ENCODE measurements at places on chromosomes 7 and 10.

GRCh38 chr7:100127866-100128636, 1.3 kb downstream of the MBLAC1 start:
- DNase-seq: peak; percentile 16

DNA sequence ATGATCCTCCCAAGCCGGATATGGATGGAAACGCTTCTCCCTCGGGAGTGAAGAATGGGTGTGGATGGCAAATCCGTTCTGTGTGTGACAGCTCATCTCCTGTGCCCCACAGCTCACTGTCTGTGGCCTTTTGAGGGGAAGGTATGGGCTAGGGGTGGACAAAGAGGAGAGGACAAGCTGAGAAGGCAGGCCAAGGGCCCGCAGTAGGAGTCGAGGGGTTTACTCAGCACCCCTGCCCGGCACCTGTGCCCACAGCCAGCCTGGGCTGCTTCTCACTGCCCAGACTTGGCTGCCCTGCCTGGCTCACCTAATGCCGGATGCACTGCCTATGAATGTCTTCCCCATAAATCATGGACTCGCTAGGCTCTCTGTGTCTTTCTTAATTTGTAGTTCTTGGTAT, 503.8 kb downstream of the TCERG1L start:
- DNase-seq: no peak

GRCh38 chr7:19701471-19701870, 7.4 kb downstream of the POLR1F start:
- no peak for DNase-seq

- no peak for DNase-seq
These were observed 12.4 kb downstream of the PCLO start for GRCh38 chr7:83150310-83150709.

DNA sequence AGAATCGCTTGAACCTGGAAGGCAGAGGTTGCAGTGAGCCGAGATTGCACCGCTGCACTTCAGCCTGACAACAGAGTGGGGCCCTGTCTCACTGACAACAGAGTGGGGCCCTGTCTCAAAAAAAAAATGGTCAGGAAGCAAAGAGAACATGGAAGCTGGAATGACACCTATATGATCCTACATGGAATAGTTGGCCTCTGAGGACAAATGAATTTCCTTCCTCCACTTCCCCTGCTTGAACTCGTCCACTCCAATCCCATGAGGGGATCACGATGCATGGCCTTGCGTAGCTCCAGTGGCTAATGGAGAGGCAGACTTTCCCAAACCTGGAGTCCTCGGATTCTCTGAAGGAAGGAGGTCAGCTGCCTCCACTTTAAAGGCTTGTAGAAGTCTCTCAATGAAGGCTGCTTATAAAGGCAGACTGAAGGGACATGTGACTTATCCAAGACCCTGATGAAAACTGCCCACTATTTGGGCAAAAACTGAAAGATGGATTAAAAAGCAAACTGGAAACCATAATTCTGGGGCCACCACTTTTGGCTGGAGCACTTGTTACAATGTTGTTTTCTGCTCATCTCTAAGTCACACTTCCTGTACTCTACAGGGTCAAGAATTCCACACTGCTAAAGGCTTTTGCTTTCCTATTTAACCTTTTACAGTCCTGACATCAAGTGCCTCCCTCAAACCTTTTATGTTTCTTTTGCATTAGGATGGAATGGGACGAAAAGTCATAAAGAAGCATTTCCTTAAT, 214.6 kb downstream of the PRPF18 start:
- no peak for DNase-seq

GRCh38 chr10:10892290-10892875, 125.3 kb upstream of the CELF2 start:
- no peak for DNase-seq

- DNase-seq: no peak
These were observed 152.4 kb downstream of the NSUN6 start for GRCh38 chr10:18498998-18499397.

DNA sequence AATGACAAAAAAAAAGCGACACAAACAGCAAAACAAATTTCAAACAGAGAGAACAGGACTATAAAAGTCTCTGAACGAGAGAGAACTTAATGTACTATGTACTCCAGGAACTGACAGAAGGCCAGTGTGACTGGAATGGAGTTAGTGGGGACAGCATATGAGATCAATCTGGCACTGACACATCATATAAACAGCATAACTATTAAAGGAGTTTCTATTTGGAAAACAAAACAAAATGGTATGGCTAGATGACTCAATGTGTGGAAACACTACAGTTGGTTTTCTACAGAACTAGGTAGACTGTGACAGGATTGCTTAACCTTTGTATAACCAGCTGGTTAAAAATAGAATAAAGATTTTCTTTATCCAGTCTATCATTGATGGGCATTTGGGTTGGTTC, 232.9 kb upstream of the KAT6B start:
- DNase-seq: no peak

DNA sequence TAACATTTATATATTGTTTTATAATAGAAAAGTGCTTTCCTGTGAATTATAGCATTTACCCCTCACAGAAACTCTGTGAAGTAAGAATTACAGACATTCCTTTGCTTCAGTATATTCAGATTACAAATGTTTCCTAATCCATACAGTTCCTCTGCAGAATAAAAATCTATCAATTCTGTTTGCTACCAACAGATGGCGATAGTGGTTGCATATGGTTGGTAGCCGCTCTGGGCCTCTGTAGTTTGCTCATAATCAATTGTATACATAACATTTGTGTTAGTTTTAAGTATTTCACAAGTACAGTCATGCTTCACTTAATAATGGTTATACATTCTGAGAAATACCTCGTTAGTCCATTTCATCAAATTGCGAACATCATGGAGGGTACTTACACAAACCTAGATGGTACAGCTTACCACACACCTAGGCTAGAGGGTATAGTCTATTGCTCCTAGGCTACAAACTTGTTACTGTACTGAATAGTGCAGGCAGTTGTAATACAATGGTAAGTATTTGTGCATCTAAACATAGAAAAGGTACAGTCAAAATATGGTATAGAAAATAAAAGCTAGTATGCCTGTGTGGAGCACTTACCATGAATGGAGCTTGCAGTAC, 94.4 kb upstream of the STEAP4 start:
- DNase-seq: peak; percentile 3

GRCh38 chr10:101075775-101076174, 14.0 kb downstream of the KAZALD1 start:
- no peak for DNase-seq

DNA sequence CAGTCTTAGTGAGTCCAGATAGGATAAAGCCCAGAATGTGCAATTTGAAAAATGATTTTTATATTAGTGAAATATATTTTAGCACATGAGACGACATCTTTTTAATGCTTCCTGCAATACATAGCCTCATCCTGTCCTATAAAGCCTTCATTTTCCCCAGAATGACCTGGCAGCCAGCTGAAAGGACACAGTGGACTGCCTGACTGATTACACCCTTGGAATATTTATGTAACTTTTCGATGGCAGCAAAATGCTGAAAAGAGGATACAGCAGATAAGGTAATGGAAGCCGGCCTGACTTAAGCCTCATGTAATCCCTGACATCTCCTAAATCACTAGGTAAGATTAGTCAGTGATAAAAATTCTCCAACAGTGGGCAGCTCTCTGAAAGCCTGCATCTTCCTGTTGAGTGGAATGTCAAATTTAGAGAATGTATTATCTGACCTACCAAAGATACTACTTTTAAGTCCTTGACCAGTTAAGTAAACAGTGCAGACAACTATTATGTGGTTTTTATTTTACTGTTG, 210.7 kb upstream of the STEAP1 start:
- DNase-seq: no peak

DNA sequence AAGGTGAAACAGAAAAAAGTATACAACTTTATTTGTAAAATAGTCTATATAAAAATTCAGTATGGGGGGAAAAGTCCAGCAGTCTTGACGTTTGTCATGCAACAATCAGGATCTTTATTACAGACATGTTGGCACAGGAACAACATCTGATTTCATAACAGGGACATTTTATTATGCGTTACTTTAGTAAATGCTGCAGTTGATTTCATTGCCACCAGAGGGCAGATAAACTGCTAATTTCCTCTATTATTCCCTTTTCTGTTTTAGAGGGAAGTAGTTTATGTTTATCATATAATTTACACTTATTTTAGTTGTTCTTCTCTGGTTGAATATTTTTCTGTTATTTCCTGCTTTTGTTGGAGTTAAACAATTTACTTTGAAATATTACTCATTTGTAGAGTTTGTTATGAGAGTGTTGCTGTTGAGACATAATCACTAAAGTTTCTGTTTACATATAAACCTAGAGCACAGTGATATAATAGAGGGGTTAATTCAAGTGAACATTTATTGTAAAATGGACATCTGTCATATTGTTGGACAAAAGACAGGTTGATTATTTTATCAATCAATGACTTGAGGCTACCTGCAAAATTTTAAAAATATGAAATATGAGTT, 3.3 kb downstream of the PLXDC2 start:
- DNase-seq: no peak

DNA sequence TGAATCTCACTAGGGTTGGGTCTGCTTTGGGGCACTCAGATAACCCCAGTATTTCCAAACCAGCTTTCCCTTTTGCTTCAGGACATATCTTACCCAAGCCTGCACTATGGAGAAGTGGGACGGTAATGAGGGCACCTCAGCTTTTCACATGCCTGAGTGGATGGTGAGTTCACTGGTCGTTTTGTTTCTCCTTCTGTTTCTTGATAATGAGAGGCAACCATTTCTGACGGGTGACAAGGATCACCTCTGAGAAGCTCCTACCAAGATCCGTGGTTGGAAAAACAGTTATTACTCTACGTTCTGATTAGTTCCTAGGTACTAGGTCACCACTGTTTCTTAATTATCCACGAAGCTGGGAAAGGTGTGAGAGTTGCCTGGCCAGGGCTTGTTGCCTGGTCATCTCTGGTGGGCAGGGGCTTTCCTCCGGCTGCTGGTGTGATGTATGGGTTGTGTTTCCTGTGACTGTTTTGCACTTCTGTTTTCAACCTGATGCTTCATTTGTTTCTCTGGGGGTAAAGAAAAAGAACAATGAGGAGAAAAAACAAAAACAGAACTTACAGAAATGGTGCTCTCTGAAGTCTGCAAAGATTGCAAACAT, 65.7 kb upstream of the STRIP2 start:
- DNase-seq: no peak

DNA sequence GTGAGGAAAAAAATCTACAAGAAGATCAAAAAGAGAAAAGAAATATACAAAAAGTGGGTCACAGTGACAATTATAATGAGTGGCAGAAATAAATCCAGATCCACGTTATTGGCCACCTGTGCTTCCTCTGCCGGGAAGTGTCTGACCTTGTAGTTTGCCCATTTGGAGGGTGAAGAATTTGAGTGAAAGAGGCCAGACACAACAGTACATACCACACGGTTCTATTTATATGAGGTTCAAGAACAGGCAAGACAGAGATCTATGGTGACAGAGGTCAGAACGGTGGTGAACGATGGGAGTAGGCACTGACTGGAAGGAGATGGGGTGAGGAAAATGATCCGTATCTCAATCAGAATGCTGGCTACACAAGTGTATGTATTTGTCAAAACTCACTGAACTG, 17.1 kb downstream of the PARP12 start:
- no peak for DNase-seq

DNA sequence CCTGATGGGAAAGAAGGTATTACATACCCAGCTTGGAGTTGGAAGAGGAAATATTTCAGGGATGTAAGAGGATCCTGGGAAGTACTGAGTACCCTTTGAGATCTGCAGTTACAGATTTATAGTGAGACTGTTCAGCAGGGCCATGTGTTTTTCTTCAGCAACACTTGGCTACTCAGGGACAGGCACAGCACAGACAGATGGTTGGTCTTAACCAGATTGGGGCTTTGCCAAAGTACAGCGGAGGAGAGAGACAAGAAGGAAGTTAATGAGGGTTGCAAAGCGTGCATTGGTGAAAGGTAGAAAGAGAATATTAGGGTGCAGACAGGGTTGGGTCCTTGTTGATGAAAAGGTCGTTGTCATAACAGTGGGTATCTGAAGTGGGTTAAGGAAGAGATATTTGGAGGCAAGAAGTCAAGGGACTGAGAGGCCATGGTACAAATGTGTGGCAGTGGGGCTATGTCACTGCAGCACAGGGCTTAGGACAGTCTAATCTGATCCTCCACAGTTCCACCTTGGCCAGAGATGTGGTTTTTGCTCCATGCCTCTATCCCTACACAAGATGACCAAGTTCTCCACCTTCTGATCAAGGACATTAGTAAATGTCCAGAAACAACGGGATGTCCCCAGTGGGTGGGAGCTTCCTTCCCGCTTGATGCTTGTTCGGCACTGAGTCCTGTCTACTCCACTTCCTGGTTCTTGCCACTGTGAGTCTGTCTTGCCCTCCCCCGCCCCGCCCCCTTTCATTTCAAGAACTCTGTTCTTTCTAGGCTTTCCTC, 18.9 kb upstream of the DNAJC1 start:
- no peak for DNase-seq

- DNase-seq: peak; percentile 3
These were observed 13.9 kb downstream of the CHAT start for GRCh38 chr10:49627644-49628247.

GRCh38 chr10:26543567-26544306, 105.6 kb downstream of the APBB1IP start:
- DNase-seq: no peak

DNA sequence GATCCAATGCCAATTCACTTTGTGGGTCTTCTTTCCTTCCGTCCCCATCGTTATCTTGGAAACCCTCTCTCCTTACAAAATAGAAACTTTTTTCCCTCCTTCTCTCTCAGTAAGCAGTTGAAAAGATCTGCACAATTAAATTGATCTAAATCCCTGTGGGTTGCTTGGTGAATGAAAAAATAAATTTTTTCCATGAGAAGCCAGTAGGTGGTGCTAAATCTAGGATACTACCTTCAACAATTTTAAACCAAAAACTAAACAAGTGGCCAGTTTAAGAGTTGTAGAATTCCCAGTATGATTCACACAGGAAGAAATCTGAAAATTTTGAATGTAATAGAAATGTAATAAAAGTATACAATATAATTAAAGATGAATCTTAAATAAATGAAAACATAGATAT, 990.3 kb upstream of the ZNF722 start:
- no peak for DNase-seq

DNA sequence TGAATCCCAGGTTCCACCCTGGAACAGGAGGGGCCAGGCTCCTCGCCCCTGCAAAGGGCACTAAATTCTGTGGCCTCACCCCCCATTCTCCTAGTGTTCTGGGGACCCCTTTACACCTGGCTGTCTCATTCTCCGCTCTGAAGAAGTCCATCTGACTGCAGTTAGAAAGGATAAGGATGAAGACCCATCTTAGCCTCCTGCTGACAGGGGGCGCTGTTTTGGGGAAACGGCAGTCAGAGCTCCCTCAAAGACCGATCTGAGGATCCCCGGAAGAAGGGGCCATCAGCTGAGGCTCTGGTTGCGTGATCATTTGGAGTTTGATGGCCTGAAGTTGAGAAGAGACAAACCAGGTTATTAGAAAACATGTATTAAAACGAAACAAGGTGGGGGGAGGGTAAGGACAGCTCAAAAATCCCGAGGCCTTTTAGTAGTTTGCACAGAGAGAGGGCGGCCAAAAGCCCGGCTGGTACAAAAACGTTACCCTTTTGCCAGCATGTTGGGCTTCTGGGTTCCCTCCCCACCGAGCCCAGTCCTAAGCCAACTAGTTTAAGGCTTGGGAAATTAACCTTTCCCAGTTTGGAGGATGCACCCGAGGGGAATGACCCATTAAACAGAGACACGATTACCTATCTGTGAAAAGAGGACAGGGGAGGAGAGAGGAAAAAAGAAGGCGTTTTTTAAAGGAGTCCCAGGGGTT, 102.8 kb downstream of the CHN2 start:
- no peak for DNase-seq

GRCh38 chr7:28955718-28956607, 2.2 kb downstream of the TRIL start:
- peak; percentile 61 for DNase-seq

GRCh38 chr7:55129541-55130394, 111.0 kb downstream of the EGFR start:
- DNase-seq: no peak
